ENCODE measurements at places on chromosomes 4 and X. TPM values are rescaled to one million over a fixed set of nuclear protein-coding genes. Genes with fewer than 3 reads are reported as not detected.

DNA sequence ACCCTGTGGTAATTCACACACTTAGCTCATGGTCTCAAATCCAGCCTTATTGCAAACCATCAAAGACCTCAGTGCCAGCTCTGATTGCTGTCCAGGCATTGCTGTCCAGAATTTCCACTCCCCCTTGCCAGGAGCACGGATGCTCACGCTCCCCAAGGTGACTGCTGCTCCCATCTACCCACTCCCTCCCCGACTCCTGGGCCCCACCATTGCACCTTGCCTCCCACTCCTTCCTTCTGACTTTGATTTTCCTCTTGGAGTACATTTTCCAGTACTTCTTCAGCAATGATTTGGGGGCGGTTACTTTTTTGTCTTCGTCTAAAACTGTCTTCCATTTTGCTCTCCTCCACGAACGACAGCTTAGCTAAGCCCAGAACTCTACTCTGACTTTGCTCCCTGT lies 11.5 kb downstream of the ZFYVE28 start:
- DNase-seq = no peak

DNA sequence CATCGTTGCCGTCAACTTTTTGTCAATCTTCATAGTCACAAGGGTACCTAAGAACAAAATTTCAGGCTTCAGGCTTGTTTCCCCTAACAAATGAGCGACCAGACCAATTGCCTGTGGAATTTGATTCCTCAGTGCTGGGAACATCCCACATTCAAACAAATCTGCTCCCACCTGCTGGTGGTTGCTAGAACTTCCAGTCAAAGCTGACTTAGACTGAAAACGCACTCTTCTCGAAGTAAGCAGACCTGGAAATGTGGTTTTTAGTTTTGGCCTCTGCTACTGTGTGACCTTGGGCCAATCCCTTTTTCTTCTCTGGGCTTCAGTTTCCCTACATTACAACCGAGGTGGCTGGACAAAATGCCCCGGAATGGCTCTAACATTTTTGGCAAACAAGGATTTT lies 1.8 kb upstream of the GABRQ start:
- DNase-seq = no peak

DNA sequence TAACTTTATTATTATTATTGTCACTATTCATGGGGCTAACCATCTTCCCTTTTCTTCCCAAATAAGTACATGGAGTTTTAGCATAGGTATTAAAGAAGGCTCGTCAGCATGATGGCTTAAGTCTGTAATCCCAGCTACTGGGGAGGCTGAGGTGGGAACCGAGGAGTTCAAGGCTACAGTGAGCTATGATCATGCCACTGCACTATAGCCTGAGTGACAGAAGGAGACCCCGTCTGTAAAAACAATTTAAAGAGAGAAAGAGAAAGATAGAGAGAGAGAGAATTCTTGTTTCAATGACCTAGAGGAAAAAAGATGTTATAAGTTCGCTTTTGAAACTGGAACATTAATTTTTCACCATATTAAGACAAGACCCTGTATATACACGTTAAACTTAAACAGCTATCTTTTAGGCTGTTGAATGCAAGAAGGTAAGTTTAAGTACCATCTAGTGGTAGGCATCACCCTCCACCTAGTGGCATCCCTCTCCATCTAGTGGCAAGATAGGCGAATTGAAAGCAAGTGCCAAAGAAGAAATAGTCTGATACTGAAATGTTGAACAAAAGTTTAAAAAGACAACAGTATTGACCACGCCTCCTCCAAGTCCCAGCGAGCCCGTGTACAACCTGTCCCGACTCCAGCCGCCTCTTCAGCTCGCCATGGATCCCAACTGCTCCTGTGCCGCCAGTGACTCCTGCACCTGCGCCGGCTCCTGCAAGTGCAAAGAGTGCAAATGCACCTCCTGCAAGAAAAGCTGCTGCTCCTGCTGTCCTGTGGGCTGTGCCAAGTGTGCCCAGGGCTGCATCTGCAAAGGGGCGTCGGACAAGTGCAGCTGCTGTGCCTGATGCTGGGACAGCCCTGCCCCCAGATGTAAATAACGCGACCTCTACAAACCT lies 26.0 kb upstream of the YTHDC1 start:
- DNase-seq = no peak

Gene SPACA5
- not detected for total RNA-seq

Gene EGF
- 13.0 TPM for total RNA-seq

Gene ADAM29
- not detected for total RNA-seq

All from left ventricle myocardium inferior (tissue), 1 donor.